Tracheal epithelial cell (primary cell): ENCODE measurements at places on chromosomes 3 and 15. TPM values are rescaled to one million over a fixed set of nuclear protein-coding genes. Genes with fewer than 3 reads are reported as not detected.

Gene RAP2B
- total RNA-seq: 34.1 and 58.1 TPM in 2 replicates

Gene ZNF80
- total RNA-seq: not detected in 2 replicates

Gene ZNF860
- total RNA-seq: 1.4 and 1.9 TPM in 2 replicates

Gene IL5RA
- not detected in 2 replicates for total RNA-seq

Gene CD200R1
- 0.24 TPM in 1 of 2 replicates, not detected in the other for total RNA-seq

Gene TIPIN
- total RNA-seq: 7.5 and 12.4 TPM in 2 replicates

Gene GOLGA8J
- not detected in 2 replicates for total RNA-seq

Gene ECE2
- under 0.01 TPM in 1 of 2 replicates, not detected in the other for total RNA-seq

Gene KCNMB2
- total RNA-seq: not detected in 2 replicates

Gene KLHL40
- total RNA-seq: not detected in 2 replicates

Gene IGSF10
- total RNA-seq: under 0.01 TPM in 1 of 2 replicates, not detected in the other

Gene ITIH1
- total RNA-seq: not detected in 2 replicates

Gene SERPINI2
- not detected in 2 replicates for total RNA-seq

Gene TP63
- 73.3 and 129 TPM in 2 replicates for total RNA-seq

Gene SOX14
- not detected in 2 replicates for total RNA-seq

Gene NMNAT3
- 3.9 and 11.3 TPM in 2 replicates for total RNA-seq

Gene RAB6B
- total RNA-seq: under 0.01 and 0.96 TPM in 2 replicates

Gene PAQR5
- total RNA-seq: 0.21 and 14.5 TPM in 2 replicates

Gene C3orf22
- not detected in 2 replicates for total RNA-seq

Gene C3orf49
- not detected in 2 replicates for total RNA-seq
